ENCODE measurements at places on chromosomes 2 and 18.

- peak; percentile 69 for DNase-seq
Measured at GRCh38 chr2:218995972-218996711, 2.9 kb upstream of the CRYBA2 start.

GRCh38 chr18:54130177-54130576 lies 94.3 kb downstream of the MBD2 start:
- no peak for DNase-seq

GRCh38 chr2:130332271-130333073 lies 10.2 kb upstream of the IMP4 start:
- DNase-seq: peak; percentile 60

DNA sequence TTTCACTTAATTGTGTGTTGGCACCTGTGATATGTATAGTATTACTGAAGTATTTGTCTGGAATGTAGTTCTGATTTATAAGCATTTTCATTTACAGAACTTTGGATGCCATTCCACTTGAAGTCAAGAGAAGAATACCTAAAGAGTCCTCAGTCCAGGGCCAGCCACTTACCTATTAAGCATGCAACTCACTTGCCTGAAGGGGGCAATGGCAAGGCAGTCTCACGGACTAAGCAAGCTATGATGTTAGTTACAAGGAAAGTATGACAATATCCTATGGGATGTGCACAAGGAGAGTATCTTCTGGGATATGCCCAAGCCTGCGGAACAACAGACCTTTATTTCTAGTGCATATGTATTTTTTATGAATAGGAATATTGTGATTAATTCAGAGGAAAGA lies 369.4 kb upstream of the GCFC2 start:
- no peak for DNase-seq

- DNase-seq: peak; percentile 71
Measured at GRCh38 chr18:74373428-74373827, 57.8 kb downstream of the C18orf63 start.

DNA sequence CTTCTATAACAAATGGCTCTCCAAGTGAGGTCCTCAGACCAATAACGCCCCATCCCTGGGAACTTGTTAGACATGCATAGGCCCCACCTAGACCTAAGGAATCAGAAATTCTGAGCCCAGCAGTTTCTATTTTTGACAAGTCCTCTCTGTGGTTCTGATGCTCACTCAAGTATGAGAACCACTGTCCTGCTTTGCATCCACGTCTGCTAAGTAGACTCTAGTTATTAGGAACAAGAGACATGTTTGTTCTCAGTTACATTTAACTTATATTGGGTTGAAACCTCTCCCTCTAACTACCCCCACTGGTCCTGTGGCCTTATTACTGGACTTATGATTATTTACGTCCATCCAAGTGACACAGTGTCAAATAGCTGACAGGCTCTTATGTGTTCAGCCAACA lies 70.3 kb downstream of the TMEM17 start:
- no peak for DNase-seq

DNA sequence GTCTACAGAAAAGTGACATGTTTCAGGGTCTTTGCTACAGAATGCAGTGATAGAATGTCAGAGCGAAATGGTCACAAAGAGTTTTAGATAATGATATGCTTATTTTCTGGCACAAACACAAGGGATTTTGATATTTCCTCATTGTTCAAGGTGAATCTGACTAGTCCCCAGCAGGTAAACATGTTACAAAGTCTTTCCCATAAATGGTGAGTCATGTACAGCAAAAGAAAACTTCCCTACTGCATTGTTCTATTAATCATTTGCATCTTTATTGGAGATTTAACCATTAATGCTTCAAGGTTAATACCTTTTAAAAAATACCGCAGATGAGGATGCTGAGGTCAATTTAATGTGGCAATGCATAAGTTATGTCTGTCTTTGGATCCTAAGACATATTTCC lies 19.1 kb upstream of the TRIB2 start:
- no peak for DNase-seq

GRCh38 chr18:28015671-28016070 lies 161.3 kb downstream of the CDH2 start:
- no peak for DNase-seq

GRCh38 chr2:120508567-120509041 lies 162.7 kb downstream of the INHBB start:
- no peak for DNase-seq

DNA sequence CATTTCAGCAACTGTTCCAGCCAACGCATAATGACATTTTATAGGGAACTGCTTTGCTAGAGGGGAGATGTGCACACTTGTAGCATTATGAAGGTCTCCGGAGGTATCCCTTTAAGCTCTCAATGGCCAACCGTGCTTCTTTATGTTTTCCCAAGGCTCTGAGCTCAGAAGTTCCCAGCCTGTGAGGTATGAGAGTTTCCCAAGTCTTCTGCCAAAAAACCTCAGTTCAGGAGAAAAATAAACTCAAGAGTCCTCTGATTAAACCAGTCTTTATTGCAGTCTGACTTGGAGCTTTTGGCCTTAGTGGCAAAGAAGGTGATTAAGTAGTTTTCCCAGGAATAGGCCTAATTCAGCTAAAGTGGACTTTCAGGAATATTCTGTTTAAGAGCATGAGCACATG lies 35.4 kb upstream of the ZNF532 start:
- DNase-seq: no peak

Data from CD4-positive, alpha-beta T cell treated with Interferon gamma for 1 hour (primary cell).